ENCODE measurements at places on chromosomes 7 and 10.
A peak's percentile ranks its signal among the peaks of the same experiment; 100 is the strongest.

GRCh38 chr7:68840991-68841390, 757.3 kb upstream of the AUTS2 start:
- no peak for DNase-seq

DNA sequence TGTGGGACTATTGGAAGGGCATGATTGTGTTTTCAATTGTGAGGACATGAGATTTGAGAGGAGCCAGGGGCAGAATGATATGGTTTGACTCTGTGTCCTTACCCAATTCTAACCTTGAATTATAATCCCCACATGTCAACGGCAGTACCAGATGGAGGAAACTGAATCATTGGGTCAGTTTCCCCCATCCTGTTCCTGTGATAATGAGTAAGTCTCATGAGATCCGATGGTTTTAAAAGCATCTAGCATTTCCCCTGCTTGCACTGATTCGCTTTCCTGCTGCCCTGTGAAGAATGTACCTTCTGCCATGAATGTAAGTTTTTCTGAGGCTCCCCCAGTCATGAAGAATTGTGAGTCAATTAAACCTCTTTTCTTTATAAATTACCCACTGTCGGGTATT, 1367.1 kb downstream of the XPNPEP1 start:
- DNase-seq, result no peak

GRCh38 chr7:10739401-10739800, 234.3 kb upstream of the PHF14 start:
- no peak for DNase-seq

DNA sequence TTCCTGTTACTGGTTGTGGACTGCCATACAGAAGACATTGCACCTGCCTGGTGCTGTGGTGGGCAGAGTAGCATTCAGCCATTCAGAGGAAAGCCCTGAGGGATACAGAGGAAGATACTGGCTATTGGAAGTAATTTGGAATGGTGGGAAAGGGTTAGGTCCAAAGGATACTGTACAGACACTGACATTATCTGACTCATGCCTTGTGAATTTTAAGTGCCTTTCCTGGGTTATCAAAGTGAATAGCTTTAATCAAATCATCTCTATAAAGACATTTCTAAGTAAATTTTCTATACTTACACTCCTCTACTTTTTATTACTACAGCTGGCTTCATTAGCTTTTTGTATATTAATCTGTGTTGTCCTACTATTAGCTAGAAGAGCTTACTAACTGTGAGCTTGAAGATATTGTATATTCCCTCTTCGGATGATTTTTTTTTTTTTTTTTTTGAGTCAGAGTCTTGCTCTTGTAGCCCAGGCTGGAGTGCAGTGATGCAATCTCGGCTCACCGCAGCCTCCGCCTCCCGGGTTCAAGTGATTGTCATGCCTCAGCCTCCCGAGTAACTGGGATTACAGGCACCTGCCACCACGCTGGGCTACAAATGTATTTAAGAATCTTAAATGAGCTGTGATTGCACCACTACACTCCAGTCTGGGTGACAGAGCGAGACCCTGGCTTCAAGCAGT, 186.5 kb downstream of the ADK start:
- no peak for DNase-seq

DNA sequence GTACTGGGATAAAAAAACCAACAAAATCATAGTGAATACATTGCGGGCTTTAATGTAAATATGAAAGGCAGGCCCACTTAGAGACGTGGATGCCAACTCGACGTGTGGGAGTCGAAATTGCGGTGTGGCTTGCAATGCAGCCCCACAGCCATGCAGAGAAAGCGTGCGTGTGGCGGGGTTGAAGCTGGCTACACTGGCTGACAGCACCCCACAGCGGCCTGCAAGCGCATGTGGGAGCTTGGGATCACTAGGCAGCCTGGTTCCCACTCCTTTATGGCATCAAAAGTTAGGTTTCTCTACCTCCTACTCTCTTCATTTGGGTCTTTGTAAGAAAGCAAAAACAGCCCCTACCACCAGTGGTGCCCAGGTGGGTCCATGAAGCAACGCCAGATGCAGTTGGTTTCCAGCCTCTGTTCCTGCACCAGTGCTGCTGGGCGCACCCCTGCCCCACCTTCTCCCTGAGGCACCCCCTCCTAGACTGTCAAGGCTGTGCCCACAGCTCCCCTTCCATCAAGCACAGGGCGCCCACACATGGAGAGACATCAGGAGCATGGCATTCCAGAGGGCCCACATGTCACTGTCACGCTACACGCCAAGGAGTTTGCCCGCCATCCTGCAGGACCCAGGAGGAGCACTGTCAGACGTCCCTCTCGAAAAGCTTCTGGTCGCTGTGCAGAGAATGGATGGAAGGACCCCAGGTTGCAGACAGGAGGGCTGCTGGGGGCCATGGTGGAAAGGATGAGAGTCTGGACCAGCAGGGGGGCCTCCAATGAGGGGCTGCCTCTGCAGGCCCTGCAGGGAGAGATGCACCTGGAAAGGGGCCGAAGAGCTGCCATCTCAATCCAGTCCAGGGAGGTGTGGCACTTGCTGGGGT, 142.9 kb downstream of the PAXIP1 start:
- no peak for DNase-seq

- DNase-seq, result no peak
Measured at GRCh38 chr7:51456431-51457060, 139.9 kb upstream of the COBL start.

- peak; percentile 66 for DNase-seq
Measured at GRCh38 chr10:61975391-61975932, 74.0 kb downstream of the ARID5B start.

- DNase-seq, result no peak
Measured at GRCh38 chr7:69518705-69519077, 79.6 kb upstream of the AUTS2 start.

- DNase-seq, result no peak
Measured at GRCh38 chr7:134474828-134475227, 15.9 kb upstream of the AKR1B1 start.

Data from trophoblast cell (in vitro differentiated cells and primary cell).